NCI-H446 treated with DMSO at 0.1 percent for 48 hours (cell line): ENCODE measurements at places on chromosomes 7 and 10.

DNA sequence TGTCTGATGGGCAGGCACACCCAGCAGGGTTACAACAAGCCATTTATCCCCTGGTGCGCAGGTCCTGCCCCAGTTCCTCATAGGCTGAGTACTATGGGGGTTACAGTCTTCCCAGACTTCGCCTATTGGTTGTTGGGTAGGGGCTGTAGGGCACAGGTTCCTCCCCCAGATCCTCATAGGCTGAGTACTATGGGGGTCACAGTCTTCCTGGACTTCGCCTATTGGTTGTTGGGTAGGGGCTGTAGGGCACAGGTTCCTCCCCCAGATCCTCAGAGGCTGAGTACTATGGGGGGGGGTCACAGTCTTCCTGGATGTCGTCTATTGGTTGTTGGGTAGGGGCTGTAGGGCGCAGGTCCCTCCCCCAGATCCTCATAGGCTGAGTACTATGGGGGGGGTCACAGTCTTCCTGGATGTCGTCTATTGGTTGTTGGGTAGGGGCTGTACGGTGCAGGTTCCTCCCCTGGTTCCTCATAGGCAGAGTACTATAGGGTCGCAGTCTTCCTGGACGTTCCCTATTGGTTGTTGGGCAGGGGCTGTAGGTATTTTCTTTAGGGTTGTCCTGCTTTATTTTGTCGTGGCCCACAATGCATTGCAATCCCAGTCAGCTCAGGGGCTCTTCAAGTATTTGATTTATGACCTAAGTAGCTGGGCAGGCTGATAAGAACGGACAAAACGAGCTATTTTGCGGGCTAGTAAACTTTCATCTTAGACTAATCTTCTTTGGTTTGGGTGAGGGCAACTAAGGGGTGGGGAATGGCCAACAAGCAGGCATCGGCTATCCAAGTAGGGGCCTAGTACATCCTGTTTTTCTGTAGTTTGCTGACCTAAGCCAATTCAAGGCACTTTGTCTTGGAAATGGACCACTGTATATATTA is 3.4 kb downstream of the LRRC27 start:
- DNase-seq = no peak

GRCh38 chr10:101817337-101818118 is 716 bp downstream of the OGA start:
- DNase-seq = peak; percentile 4

- no peak for DNase-seq
Observed at GRCh38 chr10:14123139-14123538, 207.6 kb downstream of the FRMD4A start.

- no peak for DNase-seq
Observed at GRCh38 chr7:8480527-8480926, 47.1 kb downstream of the NXPH1 start.

GRCh38 chr7:159020987-159021386 is 123.7 kb downstream of the VIPR2 start:
- no peak for DNase-seq

GRCh38 chr10:101226491-101227428 is 2.5 kb downstream of the LBX1 start:
- no peak for DNase-seq

DNA sequence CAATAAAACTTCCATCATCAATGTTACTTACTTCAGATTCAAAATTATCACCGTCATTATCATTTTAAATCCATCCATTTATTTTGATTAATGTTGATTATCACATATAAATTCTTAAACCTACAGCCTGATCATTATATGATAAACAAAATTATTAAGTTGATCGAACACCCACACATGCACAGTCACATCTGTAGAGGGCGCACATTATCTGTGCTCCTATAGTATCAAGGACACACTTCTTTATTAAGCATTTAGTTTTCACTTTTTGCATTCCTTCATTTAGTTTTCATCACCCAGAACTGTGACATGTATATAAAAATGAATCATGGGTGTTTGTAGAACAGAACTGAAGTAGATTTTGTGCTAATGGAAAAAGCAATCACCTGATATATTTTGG is 26.2 kb upstream of the ZNF716 start:
- DNase-seq = no peak

DNA sequence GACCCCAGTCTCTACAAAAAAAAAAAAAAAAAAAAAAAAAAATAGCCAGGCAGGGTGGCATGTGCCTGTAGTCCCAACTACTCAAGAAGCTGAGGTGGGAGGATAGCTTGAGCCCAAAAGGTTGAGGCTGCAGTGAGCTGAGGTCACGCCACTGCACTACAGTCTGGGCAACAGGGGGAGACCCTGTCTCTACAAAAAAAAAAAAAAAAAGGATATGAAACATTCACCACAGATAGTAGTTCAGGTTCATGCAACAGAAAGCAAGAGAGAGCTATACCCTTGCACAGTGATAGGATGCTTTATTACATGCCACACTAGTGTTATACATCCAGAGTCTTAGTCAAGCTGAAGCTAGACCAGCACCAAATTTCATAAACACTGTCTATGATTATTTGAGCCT is 148.4 kb upstream of the KAT6B start:
- no peak for DNase-seq

DNA sequence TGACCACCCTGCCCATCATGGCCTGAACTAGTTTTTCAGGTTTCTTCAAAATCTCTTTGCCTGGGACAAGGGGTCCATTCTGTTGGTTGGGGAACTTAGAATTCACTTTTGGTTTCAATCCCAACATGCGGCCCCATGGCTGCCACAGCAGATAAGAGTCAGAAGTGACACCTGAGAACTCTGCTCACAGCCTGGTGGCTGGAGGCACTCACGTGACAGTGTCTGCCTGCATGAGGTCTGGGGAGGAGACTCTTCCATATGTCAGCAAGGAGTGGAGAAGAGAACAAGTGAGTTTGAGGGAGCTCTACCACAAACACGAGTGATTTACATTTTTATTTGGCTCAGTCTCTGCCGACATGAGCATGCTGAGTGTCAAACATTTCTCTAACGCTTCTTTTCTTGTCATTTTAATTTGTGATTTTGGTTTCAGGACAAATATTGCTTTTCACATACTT is 370.4 kb downstream of the TNS3 start:
- DNase-seq = no peak

DNA sequence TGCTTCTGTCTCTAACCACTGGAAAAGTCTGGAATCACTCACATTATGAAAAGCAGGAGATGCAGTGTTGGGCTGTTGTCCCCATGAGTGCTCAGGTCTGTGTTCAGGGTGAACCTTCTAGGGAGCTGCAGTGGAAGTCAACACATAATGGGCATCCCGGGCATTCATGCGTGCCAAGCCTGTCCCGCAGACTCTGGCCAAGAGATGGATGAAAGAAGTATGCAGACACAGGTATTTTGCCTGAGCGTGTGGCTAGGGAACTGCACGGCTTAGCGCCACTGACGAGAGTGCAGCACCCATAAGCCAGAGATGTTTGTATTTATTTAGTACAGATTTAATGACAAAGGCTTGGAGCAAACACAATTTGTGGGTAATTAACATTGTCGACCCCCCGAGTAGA is 84.7 kb downstream of the GPR26 start:
- DNase-seq = no peak

DNA sequence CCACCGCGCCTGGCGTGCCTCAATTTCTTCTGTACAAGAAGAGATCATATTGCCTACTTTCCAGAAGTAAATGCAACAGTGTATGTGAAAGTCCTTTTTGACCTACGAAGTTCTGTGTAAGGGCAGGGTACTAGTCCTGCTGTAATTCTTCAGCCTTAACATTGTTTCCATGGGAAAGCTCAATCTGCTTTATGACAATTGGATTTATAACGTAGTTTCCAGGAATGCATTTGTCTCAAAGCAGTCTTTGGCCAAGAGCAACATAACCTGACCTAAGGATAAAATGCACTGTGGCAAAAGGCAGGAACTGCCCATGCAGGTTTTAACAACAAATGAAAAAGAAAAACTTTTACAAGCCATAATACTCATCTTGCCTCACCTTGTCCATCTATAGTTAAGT is 108.1 kb upstream of the PODXL start:
- DNase-seq = no peak

GRCh38 chr7:11274074-11274473 is 300.4 kb downstream of the PHF14 start:
- DNase-seq = no peak

DNA sequence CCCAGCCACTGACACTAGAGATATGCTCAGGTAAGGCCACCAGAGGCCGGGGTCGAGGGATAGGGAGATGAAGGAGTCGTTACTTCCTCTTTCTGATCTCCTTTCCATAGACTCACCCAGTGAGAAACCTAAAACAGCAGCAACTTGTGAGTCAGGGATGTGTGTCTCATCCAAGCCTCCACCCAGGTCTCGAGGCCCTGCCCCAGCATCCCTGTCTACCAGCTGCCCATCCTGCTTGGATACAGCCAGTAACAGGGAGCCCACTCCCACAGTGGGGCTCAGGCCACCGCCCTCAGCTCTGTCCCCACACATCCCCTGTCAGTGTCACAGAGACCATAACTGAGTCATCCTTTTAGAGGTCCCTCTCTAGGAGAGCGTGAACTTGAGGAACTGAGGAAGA is 49.6 kb upstream of the CHST15 start:
- DNase-seq = no peak

- DNase-seq = no peak
Observed at GRCh38 chr7:135843214-135843613, 94.6 kb upstream of the FAM180A start.

GRCh38 chr10:93473804-93474472 is 8.2 kb downstream of the MYOF start:
- no peak for DNase-seq

GRCh38 chr10:61892961-61893360 is 8.5 kb upstream of the ARID5B start:
- no peak for DNase-seq

DNA sequence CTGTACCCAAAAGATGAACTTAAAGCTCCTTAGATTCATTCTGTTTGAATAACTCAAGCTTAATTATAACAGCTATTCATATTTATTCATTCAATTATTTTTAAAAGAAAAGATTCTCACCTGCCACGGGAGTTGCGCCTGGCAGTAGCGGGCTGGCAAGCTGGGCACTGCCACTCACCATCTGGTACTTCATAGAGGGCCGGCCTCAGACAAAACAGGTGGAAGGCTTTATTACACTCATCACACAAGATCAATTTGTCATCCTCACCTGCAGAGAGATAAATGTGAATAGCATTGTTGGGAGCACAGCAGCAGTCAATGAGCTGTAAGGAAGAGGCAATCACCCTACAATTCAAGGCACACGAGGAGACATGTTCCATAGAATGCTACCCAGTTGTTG is 15.8 kb downstream of the FZD9 start:
- DNase-seq = no peak

DNA sequence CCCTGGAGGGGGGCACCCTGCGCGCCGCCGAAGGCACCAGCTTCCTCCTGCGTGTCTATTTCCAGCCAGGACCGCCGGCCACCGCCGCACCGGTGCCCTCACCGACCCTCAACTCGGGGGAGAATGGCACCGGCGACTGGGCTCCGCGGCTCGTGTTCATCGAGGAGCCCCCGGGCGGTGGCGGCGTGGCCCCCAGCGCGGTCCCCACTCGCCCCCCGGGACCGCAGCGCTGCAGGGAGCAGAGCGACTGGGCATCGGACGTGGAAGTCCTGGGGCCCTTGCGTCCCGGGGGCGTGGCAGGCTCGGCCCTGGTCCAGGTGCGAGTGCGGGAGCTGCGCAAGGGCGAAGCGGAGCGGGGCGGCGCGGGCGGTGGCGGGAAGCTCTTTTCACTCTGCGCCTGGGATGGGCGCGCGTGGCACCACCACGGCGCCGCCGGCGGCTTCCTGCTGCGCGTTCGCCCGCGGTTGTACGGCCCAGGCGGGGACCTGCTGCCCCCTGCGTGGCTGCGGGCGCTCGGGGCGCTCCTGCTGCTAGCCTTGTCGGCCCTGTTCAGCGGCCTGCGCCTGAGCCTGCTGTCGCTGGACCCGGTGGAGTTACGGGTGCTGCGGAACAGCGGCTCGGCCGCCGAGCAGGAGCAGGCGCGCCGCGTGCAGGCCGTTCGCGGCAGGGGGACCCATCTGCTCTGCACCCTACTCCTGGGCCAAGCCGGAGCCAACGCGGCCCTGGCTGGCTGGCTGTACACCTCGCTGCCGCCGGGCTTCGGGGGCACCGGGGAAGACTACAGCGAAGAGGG is 594 bp downstream of the CNNM1 start:
- no peak for DNase-seq

DNA sequence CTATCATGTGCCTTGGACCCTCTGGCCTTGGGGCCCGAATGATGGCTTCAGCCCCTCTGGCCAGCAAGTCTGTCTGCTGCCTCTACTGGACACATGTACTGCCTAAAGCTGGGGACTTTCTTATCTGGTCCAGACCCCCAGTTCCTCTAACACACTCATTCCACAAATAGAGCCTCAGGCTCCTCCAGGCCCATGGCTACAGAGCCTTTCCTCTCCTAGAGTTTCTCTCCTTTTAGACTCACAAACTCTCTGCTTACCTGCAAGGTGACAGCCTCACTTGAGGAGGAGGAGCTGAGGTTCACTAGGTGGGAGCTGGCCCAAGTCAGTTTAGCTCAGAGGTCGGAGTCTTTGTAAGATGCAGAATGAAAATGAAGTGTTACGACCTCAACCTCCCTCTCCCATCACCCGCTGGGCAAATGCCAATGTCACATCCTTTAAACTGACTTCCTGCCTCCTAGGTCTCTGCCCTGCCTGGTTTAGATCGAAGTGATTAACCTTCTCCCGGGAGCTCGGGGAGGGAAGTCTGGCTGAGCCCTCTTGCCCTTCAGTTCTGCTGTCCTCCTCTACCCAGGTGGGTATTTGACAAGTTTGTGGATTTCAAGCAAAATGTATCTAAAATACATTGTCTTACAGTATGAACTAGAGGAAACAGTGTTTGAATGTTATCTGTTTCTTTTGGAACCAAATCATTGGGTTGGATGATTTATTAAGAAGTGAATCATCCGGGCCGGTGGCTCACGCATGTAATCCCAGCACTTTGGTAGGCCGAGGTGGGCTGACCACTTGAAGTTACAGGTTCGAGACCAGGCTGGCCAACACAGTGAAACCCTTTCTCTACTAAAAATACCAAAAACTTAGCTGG is 71.9 kb upstream of the TNS3 start:
- DNase-seq = no peak

- no peak for DNase-seq
Observed at GRCh38 chr7:152571068-152571467, 104.9 kb downstream of the XRCC2 start.

- no peak for DNase-seq
Observed at GRCh38 chr10:96465599-96465998, 48.1 kb downstream of the TLL2 start.

GRCh38 chr10:83724471-83725241 is 414.7 kb upstream of the GHITM start:
- DNase-seq = no peak

- DNase-seq = peak; percentile 58
Observed at GRCh38 chr10:129870961-129871621, 93.0 kb downstream of the EBF3 start.
